ENCODE measurements at places on chromosomes 7 and 10. TPM values are rescaled to one million over a fixed set of nuclear protein-coding genes. Genes with fewer than 3 reads are reported as not detected.
A peak's percentile ranks its signal among the peaks of the same experiment; 100 is the strongest.

DNA sequence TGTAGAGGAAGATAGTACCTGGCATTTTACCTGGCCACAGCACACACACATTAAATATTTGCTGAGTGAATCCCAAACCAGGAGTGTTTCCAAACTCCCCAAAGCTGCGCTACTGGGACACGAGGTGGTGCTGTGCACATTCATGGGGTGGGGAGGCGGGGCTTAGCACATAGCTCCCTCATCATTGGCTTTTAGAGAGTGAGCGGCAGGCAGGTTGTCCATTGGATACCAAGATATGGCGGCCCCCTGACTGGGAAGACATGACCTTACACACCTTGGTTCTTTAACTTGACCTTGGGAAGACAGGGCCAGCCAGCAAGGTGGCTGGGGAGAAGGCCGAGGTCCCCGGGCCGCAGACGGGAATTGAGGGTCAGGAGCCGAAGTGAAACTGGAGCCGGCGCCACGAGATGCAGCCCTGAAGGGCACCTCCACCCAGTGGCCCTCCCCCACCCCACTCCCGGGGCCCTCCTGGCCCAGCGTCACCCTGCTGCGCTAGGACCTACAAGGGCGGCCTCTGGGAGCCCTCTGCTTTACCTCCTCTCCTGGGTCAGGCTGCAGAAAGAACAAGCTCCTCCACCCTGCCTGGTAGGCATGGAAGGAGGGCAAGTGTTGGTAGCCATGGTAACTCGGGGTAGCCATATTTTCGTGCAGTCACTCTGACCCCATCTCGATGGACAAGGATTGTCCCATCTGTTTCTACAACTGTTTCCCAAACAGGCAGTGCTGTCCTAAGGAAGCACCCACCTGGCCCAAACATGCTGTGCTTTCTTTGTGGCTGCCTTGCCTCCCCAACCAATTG, 24.0 kb downstream of the TMEM176A start:
- no peak for DNase-seq

DNA sequence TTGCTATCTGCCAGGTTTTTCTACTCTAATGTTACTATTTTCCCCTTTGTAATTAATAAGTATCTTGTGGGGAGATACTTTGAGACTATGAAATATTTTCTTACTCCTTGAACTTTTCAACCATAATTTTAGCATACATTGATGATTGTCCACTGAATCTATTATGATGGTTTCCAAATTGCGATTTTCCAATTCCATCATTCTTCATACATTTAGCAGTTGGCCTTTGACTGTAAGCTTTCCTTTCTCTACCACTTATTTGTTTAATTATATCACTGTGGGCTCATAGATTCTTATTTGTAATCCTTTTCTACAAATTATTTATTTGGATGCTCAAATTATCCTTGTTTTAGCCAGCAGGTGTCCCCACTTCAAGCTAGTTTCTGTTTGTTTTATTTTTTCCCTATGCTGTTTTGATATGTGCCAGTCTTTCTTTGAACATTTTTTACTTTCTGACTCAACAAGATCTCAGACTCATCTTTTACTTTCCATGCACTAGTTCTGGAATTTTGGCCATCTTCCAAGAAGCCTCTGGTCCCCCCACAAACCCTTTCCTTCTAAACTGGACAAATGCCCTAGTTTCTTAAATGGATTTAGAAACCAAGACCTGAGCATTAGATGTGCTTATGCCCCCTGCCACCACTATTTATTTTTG, 11.4 kb upstream of the MRPS16 start:
- DNase-seq = no peak

- DNase-seq = peak; percentile 25
These were observed 118.1 kb downstream of the ZNF365 start for GRCh38 chr10:62492012-62492869.

CREB5 gene
- 66.8 TPM for total RNA-seq

DNA sequence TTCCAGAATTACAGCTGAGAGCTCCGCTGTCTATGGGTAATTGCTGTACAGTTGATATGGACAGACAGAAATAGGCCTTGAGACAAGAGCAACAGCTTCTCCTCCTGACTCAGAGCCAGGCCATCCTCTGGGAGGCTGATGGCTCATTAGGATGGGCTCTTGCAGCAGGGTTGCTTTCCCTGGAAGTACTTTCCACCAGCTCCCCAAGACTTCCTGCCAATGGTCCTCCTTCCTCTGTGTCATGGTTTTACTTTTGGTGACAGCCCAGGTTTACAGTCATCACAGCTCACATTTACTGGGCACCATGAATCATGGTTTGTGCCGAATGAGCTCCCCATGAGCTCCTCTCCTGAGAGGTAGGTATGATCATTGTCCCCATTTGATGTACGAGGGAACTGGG, 131.8 kb downstream of the HECW1 start:
- no peak for DNase-seq

DNA sequence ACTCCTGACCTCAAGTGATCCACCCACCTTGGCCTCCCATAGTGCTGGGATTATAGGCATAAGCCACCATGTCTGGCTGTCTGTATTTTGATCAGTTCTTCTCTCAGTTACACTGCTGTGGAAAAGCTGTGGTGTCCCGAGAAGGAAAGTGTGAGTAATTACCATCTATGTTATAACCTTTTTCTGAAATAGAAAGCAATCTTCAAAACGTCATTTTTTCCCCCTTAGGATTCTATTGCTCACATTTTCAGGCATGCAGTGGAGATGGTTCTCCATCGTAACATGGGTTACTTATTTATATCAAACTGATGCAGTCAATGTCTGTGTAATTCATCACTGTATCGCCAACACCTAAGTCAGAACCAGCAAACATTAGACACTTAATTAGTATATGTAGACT, 103.5 kb upstream of the FAM3C start:
- DNase-seq = no peak

Measured in GM12878 (cell line).